Stimulated activated CD4-positive, alpha-beta T cell treated with anti-CD3 and anti-CD28 coated beads, Interleukin-2, amount 100 ng/mL, for 48 hours (primary cell): ENCODE measurements at places on chromosomes 2 and 18.

GRCh38 chr2:38622210-38622609, 19.5 kb upstream of the HNRNPLL start:
- DNase-seq, result no peak

DNA sequence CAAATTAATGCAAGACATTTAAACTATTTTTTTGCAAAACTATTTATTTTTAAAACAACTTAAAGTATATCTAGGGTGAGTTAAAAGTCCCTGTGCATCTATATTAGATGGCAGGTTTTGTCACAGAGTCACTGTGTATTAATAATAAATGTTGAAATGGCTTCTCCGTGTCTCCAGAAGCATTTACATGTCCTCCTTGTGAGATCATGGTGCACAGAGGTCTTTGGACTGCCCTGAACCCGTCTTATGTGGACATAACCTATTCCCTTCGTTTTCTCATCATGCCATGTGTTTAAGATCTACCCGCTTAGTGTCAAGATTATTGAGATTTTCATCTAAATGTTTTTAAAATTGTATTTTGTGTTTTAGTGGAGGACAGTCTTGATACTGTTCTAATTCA, 39.3 kb downstream of the SOCS6 start:
- DNase-seq, result no peak

DNA sequence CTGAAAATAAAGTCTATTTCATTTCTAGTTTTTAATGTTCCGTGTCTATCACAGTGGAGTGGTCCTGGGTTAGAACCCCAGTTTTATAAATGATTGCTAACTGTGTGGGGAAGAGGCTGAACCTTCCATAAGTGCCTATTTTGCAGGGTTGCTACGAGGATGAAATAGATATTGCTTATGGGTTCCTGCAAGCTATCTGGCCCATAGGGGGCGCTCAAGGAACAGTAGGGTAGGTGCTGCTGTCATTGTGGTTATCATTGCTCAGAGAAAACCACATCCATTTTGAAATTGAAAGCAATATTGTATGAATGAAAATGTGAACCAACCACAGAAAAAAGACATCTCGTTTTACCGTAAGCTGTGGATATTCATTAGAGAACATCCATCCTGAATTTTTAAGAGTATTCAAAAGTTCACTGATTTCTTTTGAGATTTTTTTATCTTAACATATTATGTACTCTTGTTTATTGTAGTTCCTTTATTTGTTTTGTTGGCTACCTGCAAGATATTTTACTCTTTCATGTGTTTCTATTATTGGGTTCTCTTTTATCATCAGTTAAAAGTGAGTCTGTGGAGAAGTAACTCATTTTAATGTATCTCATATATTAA, 261.6 kb downstream of the NAPG start:
- DNase-seq, result peak; percentile 90

- DNase-seq, result no peak
These were observed 648.1 kb downstream of the CPS1 start for GRCh38 chr2:211204456-211204855.

DNA sequence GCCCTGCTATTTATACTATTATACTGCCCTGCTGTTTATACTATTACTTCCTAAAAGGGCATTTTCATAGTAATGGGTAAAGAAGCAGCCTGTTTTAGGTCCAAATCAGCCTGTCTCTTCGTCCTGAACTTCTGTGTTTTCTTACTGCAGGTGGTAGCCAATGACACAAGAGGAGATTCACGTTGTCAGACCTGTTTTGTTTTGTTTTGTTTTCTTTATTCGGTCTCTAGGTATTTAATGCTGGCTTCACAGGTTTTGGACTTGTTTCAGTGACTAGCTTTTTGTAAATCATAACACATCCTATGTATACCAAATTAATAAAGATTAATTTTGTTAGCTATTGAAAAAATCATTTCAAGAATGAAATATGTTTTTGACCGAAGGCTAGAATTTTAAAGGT, 116.4 kb downstream of the MAP3K20 start:
- DNase-seq, result no peak

- no peak for DNase-seq
These were observed 2.4 kb downstream of the REG1A start for GRCh38 chr2:79122676-79123075.

DNA sequence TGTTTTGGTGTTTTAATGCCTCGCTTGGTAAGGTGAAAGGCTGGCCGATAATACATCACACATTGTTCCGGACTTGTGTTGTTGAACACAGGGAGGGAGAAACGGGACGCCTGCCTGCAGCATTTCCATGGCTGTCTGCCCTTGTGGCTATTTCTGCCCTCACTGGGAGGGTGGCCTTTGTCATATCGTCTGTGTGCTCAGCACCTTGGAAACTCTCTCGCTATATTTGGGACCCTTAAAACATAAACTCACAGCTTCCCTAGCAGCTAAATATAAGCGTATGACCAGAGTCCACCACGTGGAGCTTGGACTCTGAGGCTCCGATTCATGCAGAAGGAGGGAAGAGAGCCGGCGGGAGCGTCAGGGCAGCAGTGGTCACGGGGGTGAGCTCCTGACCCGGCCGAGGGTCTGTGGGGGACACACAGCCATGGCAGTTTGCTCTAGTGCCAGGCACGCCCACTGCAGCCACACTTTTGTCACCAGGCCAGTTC, 111.7 kb downstream of the SH3BP4 start:
- no peak for DNase-seq

- no peak for DNase-seq
These were observed 42.2 kb downstream of the TPO start for GRCh38 chr2:1455466-1455865.

DNA sequence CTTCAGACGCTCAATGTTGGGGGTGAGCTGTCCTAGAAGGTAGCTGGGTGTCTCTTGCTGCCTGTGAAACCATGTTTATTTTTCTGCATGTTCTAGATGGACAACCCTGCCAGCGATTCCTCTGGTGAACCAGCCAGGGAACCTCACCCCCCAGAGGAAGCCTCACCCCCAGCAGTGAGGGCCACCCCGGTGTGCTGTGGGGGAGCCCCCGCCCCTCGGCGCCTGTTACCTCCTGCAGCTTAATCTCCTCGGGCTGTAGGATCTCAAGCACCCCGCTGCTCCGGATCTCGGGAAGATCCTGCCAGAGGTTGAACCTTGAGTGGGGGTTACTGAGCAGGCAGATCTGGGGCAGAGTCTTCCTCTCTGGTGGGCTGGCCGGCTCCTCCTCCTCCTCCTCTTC, 50.0 kb downstream of the SNORC start:
- DNase-seq, result no peak

DNA sequence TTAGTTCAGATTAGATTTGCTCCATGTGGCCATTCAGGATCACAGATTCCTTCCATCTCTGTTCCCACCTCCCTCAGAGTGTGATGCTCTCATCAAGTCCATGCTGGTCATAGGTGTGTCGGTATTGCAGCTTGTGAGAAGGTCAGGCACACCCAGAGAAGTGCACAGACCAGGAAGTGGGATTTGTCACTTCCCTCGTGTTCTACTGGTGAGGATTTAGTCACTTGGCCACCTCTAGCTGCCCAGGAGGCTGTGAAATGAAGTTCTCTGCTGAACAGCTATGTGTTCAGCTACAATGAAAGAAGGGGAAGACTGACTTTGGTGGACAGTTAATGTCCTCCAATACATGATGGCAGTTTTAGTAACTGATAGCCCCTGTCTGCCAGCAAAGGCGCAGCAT, 3.5 kb upstream of the LANCL1 start:
- no peak for DNase-seq

DNA sequence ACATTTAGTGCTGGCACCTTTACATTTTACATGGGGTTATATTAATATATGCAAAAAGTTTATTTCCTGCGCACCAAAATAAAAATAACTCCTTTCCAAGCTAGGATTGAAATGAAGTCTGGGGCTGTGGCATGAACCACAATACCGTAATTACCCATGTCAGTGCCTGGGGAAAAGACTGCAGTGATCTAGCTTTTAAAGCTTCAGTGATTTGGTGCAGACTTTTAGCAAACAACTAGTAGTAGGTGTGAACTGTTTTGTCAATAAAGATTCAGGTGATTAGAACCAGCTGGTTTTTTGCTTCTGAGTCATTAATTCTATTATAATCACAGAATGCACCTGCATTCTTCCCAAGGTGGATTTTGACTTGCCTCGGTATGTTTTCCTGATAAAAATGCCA, 21.2 kb downstream of the EFEMP1 start:
- no peak for DNase-seq

- no peak for DNase-seq
These were observed 8.8 kb upstream of the GPR148 start for GRCh38 chr2:130720036-130720435.

DNA sequence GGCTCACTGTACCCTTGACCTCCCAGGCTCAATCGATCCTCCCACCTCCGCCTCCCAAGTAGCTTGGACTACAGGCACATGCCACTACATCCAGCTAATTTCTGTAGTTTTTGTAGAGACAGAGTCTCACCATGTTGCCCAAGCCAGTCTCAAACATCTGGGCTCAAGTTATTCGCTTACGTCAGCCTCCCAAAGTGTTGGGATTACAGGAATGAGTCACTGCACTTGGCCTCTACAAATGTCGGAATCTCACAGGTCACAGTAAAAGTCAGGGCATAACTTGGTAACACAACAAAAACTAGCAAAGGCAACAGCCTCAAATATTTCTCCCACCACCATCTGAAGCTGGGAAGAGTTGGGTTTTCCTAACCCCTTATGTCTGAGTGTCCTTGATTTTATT, 25.3 kb downstream of the SCG2 start:
- DNase-seq, result no peak

GRCh38 chr2:50752237-50752636, 279.7 kb downstream of the NRXN1 start:
- DNase-seq, result no peak

GRCh38 chr18:62611453-62612288, 88.8 kb downstream of the ZCCHC2 start:
- DNase-seq, result no peak

- no peak for DNase-seq
These were observed 241.9 kb upstream of the CNTNAP5 start for GRCh38 chr2:123783164-123783563.

DNA sequence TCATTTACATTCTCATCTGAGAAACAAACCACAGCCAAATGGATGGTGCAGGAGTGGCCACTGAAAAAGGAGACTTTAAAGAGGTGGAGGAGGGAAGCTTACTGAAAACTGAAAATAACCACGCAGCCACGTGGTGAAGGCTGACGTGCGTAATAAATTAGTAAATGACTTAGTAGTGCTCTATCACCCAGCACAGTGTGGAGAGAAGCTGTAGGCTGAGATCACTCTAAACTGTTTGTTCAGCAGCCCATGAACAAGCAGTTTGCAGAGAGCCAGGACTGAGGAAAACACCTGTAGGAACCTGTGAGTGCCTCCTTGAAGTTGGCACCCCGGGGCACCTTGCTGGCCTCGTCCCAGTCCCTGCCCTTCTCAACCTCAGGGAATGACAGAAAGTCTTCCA, 193.0 kb downstream of the TXNL1 start:
- no peak for DNase-seq

DNA sequence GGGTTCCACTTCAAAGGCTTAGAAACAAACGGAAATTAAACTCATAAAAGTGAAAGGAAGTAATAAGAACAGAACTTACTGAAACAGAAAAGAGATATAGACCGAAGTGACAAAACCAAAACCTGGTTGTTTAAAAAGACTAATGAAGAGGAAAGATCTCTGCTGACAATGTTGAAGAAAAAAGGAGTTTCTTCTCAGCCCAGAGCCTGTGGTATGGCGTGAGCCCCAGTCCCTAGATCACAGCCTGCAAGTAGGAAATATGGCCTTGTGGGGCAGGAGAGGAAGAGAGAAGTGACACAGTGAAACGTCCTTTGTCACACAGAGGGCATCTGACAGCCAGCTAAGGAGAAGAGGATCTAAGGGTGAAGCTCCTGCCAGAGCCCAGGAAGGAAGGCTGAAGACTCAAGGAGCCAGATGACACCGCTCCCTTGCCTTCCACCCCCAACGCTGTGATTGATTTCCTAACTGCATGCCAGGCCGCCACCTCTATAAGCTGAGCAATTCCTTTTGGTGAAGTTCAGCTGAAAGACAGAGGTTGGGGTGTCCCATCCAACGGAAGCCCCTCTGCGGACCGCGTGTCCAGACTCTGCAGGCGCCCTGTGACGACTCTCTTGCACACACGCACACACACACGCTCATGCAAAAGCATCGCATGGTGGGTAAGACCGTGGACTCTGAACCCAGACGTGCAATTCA, 141.1 kb downstream of the HDAC4 start:
- DNase-seq, result no peak

DNA sequence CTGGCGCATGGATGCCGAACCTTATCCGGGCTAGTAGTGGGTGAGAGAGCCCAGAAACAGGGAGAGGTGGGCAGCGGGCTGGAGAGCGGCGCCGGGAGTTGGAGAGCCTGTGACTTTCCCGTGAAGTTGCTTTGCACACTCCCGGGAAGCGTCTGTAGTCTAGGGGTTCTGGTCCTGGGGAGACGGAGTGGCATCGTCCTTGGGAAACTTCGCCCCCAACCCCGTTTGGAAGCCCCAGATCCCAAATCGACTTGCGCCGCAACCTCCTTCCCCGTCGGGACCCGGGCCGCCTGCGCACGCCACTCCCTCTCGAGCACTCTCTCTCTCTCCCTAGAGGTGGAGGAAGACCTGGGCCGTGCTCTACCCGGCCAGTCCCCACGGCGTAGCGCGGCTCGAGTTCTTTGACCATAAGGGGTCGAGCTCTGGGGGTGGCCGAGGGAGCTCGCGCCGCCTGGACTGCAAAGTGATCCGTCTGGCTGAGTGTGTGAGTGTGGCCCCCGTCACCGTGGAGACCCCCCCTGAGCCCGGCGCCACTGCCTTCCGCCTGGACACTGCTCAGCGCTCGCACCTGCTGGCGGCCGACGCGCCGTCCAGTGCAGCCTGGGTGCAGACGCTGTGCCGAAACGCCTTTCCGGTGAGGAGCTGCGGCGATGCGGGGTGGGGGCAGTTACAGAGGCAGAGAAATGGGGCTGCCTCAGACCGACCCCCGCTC, 456 bp downstream of the DOK1 start:
- DNase-seq, result peak; percentile 44

- no peak for DNase-seq
These were observed 44.5 kb downstream of the DNER start for GRCh38 chr2:229669841-229670240.

DNA sequence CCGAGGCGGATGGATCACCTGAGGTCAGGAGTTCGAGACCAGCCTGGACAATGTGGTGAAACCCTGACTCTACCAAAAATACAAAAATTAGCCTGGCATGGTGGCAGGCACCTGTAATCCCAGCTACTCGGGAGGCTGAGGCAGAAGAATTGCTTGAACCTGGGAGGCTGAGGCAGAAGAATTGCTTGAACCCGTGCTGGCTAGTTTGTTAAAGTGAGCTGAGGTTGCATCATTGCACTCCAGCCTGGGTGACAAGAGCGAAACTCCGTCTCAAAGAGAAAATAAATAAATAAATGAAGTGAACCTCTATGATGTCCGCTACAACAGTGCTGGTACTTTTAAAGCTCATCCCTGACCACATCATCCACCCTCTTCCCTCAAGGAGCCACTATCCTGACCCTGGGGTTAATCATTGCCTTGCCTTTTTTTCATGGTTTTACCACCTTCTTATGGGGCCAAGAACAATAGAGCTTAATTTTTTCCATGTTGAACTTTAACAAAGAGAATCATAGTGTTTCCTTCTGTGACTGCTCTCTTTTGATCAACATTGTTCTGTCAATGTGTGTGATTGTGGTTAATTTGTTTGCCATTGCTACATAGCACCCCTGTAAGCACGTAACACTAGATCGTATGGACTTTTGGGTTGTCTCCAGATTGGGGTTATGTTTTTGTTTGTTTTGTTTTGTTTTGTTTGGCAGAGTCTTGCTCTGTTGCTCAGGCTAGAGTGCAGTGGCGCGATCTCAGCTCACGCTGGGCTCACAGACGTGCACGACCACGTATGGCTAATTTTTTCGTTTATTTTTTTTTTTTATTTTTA, 17.1 kb upstream of the ATRAID start:
- no peak for DNase-seq
